NCI-H524 treated with DMSO at 0.1 percent for 48 hours (cell line): ENCODE measurements at places on chromosomes 11 and 22.

DNA sequence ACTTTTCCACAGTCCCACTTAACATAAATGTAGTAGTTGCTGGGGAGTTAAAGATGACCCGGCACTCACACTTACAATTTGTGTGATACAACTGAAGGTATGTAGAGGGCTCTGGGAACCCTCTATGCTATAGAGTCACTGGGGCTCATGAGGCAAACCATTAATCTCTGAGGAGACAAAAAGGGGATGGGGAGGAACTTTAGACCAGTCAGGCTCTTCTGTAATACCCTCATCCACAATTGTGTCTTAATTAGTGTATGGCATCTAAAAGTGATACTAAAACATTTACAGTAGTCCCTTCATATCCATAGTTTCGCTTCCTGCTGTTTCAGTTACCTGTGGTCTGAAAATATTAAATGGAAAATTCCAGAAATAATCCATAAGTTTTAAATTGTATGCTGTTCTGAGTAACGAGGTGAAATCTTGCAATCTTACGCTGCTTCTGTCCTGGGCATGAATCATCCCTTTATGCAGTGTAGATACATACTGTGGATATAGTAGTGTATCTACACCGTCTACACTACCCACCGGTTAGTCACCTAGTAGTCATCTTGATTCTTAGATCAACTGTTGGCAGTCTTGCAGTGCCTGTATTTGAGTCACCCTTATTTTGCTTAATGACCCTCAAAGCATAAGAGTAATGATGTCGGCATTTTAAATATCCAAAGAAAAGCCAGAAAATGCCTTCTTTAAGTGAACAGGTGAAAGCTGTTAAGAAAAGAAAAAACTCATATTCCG, 12.2 kb downstream of the CBL start:
- no peak for DNase-seq

DNA sequence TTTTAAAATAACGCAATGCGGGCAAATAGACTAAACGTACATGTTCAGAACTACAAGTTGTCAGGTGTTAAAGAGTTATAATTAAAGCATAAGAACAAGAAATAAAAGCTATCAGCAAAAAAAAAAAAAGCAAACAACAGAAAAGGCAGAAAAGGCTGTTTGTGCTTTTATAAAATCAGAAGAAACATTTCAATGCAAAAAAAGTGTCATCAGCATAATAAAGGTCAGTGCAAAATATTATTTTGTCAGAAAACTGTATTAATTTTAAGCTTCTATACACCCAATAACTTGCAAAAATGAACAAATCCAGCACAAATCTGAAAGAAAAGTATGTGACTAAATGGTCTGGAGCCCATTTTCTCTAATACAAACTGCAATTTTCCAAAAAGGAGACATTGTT, 23.6 kb downstream of the XKR3 start:
- DNase-seq: no peak

DNA sequence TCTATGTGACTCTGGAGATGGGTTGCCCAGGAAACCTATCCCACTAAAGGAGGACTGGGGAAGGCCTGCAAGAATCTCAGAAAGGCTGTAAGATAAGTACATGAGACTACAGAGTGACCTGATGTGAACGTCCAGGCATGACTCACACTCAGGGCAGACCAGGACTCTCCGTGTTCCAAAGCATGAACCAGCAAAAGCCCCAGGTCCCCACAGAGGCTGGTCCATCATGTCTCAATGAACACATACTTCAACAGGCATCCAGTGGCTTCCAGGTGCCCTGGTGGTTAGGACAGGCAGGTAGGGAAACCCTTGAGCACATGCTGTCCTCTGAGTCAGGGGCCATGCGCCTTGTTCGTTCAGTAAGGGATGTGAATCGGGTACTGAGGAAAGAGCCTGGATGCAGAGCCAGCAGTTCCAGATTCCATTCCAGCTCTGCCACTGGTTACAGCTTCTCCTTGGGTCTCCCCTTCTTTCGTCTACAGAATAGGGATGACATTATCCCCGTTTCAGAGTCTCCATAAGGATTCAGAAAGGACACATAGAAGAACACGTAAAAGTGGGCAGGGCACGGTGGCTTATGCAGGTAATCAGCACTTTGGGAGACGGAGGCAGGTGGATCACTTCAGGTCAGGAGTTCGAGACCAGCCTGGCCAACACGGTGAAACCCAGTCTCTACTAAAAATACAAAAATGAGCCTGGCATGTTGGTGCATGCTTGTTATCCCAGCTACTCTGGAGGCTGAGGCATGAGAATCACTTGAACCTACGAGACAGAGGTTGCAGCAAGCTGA, 129.0 kb upstream of the TEAD1 start:
- no peak for DNase-seq

DNA sequence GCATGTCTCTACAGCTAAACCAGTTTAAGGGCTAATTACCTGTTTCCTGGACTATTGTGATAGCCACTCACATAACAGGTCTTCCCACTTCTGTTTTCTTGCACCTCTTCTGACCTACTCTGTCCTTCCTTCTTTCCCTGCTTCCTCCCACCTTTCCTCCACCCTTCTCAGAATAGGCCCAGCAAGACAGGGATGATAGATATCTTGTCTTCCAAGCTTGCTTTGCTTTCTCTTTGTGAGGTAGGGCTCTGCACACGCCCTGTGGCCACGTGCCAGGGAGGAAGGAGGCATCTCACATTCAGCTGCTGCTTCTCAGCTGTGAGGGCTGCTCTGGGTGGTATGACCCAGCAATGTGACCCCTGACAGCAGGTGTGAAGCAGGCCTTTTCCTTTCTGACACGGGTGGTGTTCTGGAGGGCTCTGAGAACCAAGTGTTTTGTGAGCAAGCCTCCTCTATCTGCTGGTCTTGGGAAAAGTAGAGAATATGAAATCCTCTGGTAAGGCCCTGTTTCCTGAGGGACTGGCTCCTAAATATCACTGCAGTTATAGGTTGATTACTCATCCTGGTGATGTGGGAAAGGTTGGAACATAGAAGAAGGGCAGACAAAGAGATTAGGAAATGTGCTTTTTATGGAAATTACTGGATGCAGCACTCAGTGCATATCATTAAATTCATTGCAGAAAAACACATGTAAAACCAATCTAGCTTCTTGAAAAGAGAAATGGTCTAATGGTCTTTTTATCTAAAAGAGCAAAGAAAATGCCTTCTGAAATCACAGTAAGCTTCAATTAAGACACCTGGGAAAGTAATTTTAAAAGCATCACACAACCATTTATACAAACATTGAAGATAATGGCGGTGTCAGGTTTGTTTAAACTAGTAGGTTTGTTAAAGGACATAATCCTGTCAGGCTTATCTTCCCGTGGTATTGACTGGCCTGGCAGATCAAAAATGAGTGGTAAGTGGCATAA, 8.5 kb downstream of the AMOTL1 start:
- no peak for DNase-seq

DNA sequence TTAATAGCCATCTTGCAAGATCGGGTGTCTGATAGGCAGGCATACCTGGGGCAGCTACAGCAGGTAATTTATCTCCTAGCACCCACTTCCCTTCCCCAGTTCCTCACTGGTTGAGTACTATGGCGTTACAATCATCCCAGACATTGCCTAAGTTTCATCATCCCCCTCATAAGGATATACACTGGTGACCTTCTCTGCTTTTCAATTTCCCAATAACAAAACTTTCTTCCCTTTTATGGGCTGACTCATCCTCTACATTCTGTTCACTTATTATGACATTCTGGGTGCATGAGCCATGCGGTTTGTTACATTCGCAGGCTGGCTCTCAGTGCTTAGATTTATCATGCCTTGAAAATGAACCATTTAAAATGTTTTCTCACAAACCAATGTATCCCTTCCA, 5.0 kb upstream of the MRPL11 start:
- DNase-seq: no peak

GRCh38 chr11:64060861-64061444, 25.2 kb downstream of the FLRT1 start:
- no peak for DNase-seq

- no peak for DNase-seq
These were observed 1030.4 kb upstream of the CNTN5 start for GRCh38 chr11:97990162-97990920.

GRCh38 chr11:91947215-91947820, 277.3 kb upstream of the FAT3 start:
- DNase-seq: no peak
